ENCODE measurements at places on chromosomes 7 and 10.

DNA sequence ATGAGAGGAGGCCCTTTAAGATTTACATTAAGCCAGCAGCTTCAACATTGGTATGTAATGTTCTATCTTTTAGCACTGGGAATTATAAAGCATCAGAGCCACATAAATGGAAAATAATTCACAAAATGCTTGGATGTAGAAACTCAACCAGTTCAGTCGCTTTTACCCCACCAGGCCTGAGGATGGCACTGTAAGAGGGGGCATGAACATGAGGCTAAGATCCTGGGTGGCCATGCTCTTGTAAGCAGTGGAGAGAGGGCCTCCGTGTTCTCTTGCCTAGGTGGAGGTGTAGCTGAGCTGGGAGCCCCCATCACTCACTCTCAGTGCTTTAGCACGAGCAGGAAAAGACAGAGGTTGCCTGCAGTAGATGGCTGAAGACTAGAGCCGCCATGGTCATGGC, 238.8 kb downstream of the FANK1 start:
- no peak for DNase-seq

DNA sequence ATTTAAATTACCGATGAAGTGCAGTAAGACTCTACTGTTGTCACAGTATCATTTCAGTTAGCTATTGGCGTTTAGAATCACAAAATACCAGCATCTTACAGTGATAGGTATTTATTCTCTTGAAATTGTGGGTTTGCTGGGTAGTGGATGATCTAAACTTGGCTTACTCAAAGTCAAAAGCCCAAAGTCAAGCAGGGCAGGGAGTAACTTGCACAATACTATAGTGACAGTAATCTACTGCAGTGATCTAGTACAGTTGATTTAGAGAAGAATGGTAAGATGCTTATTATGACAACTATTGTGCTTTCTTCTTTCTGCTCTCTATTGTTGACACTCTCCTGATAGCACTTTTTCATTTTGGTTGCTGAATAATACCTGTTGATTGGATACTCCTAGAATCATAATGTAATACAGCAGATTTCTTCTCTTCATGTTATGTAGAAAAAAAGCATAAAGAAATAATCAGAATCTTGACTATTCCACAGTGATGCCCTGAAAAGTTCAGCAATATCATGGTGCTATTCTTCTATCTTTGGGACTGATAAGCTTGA, 10.0 kb downstream of the BTRC start:
- DNase-seq = no peak

- no peak for DNase-seq
Observed at GRCh38 chr7:139875821-139876241, 46.8 kb downstream of the TBXAS1 start.

DNA sequence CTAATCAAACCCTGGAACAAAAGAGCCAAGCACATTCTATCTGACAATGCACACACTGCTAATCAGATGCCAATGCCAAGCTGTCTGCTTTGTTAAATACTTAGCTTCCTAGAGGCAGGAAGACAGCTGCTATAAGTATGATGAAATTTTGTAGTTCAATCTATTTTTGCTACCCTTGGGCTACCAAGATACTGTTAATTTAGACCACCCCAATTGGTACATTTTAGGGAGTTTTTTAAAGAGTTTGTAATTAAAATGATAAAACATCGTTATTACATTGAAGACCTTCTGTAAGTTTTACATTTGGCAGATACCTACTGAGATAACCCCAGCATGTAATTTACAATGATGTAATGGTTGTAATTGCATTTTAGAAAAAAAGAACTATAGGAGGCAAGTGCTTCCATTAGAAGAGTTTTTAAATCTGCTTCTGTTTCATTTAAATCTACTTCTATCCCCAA, 268.5 kb downstream of the ADK start:
- DNase-seq = no peak

DNA sequence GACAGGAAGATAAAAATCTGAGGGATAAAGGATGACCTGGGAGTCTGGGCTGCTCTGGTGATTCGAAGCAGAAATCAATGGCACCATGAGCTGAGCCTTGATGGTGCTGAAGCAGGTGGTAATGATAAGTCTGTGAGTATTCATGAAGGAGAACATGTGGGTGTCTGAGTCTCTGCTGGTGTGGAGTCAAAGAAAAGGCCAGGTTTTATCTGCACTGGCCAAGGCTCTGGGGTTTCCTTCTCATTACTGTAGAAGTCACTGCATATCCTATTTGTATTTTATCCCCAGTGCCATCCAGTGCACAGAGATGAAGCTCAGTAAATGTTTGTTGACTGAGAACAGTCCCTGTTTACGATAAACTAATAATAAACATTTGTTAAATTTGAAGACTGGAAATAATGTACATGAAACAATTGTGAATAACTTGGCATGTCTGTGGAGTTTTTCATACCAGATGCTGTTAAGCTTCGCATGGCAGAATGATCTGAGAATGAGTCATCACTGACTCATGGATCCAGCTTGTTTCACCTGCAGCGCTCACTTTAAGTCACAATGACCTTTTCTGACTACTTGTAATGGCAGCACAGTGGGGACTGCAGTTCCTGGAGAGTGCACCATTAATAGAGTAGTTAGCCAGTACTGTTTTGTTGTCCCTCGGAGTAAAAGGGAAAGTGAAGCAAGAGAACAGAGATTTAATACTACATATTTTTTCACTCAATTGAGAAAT, 538.5 kb downstream of the HTR7 start:
- DNase-seq = no peak

- peak; percentile 48 for DNase-seq
Observed at GRCh38 chr7:14839307-14839706, 63.2 kb downstream of the DGKB start.

DNA sequence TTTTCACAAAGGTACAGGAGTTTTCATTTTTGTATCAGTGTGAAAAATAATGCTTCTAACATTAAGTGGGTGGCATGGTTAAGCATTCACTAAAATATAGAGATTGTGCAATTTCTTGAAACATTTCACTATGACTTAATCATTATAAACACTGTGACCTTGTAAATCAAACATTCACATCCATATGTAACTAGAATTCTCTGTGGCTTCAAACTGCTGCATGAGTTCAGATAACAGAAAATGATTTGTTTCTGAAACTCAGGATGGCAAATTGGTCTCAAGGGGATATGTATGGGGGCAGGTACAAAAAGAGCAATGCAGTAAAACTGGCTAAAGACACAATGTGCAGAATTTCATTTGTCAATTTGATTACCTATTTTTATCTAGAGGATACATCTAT, 3.8 kb downstream of the FAM133B start:
- DNase-seq = no peak

- no peak for DNase-seq
Observed at GRCh38 chr7:29976266-29976665, 13.3 kb downstream of the SCRN1 start.

DNA sequence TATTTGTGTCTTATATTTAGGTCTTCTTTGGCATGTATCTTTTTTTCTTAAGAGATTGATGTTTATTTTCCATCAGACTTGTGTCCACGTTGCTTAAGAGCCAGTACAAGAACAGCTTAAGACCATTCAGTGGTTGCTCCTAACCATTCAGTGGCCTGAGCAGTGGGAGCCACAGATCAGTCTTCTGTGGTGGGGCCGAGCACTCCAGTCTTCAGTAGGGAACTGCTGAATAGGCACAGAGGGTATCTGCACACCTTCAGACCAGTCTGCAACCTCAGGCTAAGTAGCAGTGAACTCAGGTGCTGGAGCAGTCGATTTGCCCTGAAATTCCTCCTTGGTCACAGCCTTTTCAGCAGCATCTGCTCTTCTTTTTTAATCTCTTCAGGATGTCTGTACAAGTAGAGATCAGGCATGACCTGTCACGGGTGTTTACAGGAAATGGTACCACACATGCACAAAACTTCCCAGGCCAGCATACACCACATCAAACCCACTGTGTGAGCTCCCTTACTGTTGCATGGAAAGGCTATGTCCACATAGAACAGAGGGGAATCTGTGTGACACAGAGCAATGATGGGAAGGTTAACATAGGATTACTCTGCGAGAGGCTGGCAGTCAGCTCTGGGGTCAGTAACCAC, 51.5 kb downstream of the FAM107B start:
- no peak for DNase-seq

DNA sequence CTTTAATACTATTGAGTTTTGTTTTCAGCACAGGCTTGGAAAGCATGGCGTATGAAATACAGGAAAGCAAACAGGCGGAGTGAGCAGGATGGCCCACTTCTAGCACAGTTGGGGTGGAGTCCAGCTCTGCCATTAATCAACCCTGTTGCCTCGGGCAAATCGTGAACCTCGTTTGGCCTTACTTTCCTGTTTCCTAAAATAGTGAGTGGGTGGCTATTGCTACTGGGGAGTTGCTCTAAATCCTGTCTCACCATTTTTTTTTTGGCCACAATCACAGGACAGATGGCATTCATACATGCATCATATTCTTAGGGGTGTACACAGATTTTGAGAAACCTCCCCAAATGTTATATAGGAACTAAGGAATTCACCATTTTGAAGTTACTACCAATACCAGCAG, 157.8 kb downstream of the ANLN start:
- DNase-seq = no peak

DNA sequence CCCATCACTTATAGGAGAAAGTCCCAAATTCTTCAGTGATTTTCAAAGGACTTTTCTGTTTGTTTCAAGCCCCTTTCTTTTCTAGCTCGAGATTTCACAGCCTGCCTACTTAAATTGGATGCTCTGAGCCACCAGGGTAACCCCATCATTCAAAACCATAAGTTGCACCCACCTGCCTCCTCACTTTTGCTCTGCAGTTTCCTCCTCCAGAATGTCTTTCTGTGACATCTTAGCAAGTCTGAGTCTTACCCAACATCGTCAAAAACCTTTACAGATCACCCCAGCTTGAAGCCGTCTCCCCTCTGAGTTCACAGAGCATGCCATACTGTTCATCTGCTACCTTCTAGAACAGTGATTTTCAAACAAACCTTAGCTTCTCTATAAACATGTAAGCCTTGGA, 64.3 kb upstream of the CACNB2 start:
- DNase-seq = no peak

DNA sequence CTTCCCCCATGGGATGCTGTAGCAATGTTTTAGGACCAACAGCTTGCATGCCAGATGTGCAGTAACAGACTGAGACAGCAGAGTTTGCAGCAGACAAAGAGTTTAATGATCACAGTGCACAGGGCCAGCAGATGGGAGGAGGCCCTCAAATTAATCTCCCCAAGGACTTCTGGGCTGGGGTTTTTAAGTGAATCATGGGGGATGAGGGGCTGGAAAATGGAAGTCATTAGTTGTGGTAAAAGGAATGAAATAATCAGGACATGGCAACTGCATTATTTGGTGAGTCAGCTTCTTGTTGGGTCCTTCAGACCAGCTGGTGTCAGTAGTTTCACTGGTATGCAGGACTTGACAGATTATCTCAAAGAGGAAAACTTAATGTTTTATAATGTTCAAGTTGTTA, 12.6 kb upstream of the NRBF2 start:
- DNase-seq = no peak

DNA sequence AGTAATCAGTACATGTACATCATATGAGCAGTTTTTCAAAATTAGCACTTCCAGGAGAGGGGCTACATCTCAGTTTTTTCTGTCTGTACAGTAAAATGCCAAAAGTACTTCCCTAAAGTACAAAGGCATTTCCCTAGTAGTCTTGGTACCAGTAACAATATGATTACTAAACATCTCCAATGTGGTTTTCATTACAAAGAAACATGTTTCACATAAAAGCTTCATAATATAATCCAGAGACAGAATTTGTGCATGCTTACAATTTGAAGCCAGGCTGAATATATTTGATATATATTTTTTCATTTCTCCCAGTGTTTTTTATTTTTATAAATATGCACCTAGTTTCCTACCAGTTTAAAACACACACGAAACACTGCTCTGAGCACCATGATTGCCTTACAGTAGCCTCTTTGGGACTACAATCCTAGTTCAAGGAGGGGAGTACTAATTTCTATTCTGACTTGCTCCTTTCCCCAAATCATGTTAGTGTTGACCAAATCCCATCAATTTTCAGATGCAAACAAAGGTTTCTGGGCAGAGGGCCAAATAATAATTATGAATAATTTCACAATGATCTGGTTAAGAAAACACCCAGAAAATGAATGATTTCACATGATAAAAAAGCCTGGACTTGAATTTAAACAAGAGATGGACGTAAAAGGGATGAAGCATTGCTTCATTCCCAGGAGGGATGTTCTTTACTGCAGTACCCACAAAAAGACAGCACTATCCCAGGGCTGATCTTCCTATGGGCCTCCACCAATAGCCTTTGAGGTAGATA, 201.3 kb downstream of the SLC25A13 start:
- DNase-seq = peak; percentile 47

DNA sequence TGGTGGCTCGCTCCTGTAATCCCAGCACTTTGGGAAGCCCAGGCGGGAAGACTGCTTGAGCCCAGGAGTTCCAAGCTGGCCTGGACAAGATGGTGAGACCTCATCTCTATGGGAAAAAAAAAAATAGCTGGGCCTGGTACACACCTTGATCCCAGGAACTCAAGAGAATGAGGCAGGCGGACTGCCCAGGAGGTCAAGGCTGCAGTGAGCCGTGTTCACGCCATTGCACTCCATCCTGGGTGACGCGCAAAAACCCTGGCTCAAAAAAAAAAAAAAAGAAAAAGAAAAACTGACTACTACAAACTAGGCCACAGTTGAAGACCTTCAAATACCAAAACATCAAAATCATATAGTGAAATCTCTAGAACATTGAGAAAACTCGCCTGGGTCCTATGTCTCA, 3.9 kb downstream of the BRAT1 start:
- no peak for DNase-seq

DNA sequence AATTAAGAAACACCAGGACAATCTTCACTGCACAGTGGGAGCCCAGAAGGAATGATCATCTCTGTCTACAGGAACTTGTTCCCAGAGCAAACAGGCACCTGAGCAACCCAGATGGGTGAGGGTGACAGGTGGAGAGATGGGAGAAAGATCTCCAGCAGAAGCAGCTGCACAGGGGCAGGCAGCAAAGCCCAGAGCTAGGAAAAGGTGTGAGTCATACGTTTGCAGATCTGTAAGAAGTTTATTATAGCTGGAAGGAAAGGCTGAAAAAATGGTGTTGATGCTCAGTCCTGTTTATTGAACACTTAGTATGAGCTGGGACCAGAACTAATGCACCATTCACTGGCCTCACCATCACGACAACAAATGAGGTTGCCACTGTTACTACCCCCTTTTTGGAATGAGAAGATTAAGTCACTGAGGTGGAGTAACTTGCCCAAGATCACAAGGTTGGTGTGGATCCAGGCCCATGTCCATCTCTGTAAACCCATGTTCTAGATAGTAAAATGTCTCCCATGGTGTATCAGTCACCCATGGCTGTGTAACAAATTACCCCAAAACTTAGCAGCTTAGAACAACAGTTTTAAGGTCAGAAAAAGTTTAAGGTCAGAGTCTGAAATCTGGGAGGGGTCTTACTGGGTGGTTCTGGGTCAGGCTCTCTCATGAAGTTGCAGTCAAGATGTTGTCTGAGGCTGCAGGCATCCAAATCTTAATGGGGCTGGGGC, 506.9 kb downstream of the RPS24 start:
- DNase-seq = no peak

- no peak for DNase-seq
Observed at GRCh38 chr10:116913695-116914094, 64.4 kb downstream of the ENO4 start.

- no peak for DNase-seq
Observed at GRCh38 chr10:34121781-34122622, 693.1 kb downstream of the PARD3 start.

Data from NCI-H1105 (cell line).